ENCODE measurements at places on chromosomes 5 and 9.
A peak's percentile ranks its signal among the peaks of the same experiment; 100 is the strongest.

DNA sequence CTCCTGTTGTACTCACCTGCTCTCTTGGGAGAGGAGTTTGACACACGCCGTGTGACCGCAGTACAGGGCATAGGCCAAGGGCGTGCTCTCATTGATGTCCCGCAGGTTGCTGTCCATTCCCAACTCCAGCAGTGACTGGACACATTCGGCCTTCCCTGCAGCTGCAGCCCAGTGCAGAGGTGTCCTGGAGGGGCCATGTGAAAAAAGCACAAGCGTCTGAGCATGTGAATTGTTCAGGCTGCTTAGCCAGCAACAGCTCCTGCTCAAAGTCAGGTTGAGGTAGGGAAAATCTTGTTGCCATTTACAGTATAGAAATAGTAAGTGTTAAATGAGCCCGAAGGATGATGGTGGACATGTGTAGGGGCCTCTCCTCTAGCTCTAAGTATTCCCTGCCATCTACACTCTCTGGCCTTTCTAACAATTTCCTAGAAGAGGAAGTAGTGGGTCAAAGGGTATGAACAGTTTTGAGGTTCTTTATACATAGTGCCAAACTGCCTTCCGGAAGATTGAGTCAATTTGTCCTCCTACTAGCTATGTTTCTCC is 116.5 kb downstream of the ANKRD55 start:
- no peak for DNase-seq

DNA sequence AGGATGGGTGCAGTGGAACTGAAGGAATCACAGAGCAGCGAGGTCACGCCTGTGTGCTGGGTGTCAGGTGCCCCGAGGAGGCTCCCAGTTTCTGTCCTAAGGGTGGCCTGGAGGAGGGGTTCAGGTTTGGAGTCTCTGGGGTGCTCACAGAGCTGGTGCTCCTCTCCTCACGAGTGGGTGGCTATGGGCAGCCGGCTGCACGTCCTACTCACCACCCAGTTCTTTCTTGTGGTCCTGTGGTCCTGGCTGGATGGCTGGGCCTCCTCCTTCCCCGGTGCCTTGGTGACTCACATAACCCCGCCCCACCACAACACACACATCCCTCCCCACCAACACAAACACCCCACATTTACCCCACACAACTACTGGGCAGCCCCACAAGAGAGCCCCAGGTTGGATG is 9.9 kb upstream of the PTGS1 start:
- no peak for DNase-seq

- no peak for DNase-seq
These were observed 184.5 kb downstream of the SYK start for GRCh38 chr9:90986161-90986560.

DNA sequence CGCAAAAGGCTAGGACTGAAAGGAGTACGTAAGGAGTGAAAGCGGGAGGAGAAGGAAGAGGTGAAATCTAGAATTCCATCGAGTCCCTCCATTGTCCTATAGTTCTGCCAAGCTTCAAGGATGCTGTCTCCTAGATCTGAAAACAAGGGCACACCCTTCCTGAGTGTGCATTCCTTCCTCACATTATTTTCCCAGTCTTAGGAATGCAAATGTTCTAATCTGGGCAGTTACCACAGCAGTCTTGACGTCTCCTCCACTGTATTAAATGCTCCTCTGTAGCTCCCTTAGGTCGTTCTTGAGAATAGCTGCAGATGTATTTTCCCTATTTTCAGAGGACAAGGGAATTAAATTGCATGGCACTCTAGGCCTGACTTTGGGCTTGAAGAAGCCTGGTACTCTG is 127.6 kb downstream of the SLIT3 start:
- DNase-seq = no peak

GRCh38 chr5:132686193-132686592 is 12.4 kb downstream of the IL4 start:
- no peak for DNase-seq

GRCh38 chr5:172502410-172502809 is 48.1 kb upstream of the SH3PXD2B start:
- no peak for DNase-seq

GRCh38 chr5:98796197-98796972 is 22.9 kb downstream of the RGMB start:
- DNase-seq = peak; percentile 11

DNA sequence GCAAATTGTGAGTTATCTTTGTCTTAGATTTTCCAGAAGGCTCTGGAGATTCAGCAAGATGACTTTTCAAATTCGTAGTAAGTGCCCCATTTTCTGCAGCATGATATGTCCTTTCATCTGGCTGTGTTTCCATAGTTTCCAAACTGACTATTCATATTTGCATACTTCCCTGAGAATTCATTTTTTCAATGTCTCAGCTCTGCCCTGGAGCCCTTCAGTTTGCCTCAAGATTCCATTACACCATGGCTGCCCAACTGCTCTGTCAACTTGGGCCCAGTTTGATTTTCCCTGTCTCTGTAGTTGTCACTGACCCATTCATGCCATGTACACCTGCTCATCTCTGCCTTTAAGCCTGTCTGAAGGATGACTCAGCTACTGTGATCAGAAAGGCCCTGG is 94.2 kb upstream of the RUSC2 start:
- no peak for DNase-seq

DNA sequence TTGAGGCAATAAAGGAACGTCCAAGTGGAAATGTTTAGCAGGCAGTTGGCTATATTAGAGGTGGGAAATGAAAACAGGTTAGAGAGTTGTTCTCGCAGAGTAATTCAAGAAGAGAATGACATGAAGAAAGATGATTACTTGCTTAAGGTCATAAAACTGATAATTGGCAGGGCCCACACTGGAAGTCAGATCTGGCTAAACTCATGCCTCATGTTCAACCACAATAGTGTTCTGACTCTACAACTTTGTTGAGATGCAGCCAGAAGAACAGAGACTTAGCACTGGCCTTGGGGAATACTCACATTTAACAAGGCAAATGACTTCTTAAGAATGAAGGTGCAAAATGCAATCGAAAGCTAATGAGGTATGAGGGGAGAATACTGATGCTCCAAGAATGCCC is 27.2 kb upstream of the TNFSF8 start:
- DNase-seq = no peak

DNA sequence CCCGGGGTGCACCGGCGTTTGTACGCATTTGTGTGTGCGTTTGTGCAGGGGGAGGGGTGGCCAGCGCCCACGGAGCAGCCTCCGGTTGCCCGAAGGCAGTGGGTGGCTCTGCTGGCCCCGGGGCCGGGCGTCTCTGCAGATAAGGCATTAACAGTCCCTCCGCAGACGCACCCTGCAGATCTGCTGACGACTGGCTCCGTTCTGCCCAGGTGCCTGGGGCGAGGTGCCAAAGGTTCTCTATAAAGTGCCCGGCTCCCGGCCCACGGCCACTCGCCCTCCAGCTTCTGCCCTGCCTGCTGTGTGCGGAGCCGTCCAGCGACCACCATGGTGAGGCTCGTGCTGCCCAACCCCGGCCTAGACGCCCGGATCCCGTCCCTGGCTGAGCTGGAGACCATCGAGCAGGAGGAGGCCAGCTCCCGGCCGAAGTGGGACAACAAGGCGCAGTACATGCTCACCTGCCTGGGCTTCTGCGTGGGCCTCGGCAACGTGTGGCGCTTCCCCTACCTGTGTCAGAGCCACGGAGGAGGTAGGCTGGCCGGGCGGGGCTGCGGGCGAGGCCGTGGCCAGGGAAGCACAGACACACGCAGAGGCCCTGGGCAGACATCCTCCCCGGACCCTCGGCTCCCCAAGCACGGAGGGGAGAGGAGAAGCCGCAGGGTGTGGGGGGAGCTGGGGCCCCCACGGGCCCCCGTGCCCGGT is at the start of gene SLC6A19:
Gene SLC6A19 (plus strand): TSS at position 269 of the 699 bp plus-strand sequence. CDS start 56 bp downstream, at position 325.
- DNase-seq = no peak

DNA sequence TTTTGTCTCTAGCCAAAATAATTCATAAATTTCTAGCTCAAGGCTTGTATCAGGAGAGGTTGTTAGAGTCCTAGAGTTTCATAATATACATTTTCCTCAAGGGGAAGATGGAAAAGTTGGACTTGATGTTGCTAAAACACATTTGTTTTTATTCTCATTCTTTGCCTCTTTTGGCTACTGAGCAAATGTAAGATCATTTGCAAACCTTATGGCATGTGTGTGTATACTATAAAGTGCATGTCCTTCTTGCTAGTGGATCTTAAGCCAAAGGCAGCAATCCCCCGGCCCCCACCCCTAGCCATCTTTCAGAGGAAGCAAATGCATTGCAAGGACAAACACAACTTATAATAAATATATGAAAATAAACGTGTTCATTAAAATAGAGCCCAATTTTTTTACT is 43.0 kb downstream of the ADAMTSL1 start:
- DNase-seq = no peak

- DNase-seq = no peak
These were observed 56.5 kb downstream of the CAST start for GRCh38 chr5:96718635-96719077.

DNA sequence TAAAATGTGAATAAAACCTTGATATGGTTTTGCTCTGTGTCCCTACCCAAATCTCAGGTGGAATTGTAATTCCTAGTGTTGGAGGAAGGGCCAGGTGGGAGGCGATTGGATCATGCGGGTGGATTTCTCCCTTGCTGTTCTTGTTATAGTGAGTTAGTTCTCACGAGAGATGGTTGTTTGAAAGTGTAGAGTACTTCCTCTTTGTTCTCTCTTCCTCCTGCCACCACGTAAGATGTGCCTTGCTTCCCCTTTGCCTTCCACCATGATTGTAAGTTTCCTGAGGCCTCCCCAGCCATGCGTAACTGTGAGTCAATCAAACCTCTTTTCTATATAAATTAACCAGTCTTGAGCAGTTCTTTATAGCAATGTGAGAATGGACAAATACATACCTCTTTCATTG is 34.9 kb downstream of the TARS1 start:
- DNase-seq = no peak

GRCh38 chr9:4670591-4670990 is 4.3 kb upstream of the SPATA6L start:
- DNase-seq = no peak

- peak; percentile 52 for DNase-seq
These were observed 124.6 kb downstream of the GPBP1 start for GRCh38 chr5:57298295-57298984.

- no peak for DNase-seq
These were observed 56.9 kb upstream of the TBC1D2 start for GRCh38 chr9:98312365-98312764.

Data from SHP77 treated with DMSO at 0.1 percent for 48 hours (cell line).